ENCODE measurements at places on chromosomes 3 and 15.
A peak's percentile ranks its signal among the peaks of the same experiment; 100 is the strongest.

DNA sequence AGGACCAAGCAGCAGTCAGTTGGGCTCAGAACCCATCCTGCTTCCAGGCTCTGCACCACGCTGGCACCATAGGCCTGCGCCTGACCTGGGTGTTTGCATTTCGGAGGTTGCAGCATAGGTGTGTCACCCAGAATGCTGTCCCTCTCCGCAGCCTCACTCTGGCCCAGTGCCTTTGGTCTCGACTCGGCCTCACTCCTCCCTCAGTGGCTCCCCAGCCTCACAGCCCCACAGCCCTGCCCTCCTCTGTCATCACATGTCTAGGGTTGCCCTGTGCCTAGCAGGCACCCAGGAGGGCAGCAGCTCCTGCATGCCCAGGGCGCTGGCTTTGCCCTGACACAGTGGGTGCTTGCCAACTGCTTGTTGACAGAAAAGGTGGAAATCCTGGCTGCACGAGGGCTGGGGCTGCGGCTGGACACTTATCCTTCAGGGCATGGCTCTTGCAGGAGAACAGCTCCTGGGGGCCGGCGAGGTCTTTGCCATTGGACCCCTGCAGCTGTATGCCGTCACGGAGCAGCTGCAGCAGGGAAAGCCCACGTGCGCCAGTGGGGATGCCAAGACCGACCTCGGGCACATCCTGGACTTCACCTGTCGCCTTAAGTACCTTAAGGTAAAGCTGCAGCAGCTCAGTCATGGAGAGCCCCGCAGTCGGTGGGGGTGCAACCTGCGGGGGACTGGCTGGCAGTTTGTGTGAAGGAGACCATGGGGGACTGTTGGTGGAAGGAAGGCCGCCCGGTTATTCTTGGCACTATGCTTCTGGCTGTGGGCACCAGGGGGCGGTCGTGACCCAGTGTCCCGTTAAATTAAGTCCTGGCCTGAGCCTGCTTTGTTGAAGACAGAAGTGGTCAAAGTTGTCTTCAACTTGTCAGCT is 16.2 kb downstream of the NISCH start:
- DNase-seq = no peak

DNA sequence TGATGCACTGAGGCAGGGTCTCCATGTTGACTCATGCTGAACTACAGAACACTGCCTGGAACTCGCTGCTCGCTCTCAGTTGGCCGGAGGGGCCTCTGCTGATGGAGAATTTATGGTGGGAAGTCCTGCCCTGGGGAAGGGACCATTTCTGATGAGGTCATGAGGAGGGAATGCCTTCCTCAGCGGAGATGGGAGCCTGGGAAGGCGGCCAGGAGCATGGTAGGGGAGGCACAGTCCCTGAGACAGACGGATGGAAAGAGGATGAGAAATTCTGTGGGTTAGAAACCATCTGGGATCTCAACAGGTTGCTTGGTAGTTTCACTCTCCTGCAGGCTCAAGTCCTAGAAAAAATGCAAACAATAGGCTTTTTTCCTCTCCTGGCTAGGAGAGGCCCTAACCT is 56.8 kb upstream of the TPM1 start:
- no peak for DNase-seq

DNA sequence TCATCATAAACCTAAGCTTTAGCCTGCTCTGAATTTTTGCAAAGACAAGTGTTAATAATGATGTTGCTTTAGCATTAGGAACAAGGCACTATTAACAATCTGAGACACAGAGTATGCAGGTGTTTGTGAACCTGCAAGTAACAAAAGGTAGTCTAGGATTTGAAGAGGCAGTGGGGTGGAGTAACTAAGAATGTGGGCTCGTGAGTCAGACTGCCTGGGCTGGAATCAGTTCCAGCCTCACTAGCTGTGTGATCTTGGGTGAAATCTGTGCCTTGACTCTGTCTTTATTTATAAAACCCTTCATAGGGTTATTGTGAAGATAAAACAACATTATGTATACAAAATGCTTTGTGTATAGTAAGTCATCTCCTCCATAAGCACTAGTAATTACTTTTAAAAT is 610.6 kb upstream of the CFAP20DC start:
- no peak for DNase-seq

- no peak for DNase-seq
Observed at GRCh38 chr3:189169728-189170127, 2.0 kb upstream of the TPRG1 start.

GRCh38 chr15:32904448-32904847 is 186.6 kb downstream of the GREM1 start:
- no peak for DNase-seq

DNA sequence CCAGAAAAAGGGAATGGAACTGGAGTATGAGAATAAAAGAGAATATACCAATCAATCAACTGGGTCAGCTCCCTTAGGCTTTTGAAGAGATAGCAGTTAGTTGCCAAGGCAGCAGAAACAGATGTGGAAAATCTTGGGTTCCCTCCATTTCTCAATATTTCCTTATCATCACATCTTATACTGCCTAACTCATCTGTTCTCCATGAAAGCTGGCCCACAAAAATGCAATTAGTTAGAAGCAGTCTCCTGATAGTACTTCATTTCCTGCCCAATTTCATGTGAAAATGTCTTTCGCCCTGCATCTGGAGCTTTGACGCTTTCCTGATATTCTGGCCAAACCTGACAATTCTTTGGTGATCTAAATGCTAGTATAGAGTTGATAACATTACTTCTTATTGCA is 30.1 kb upstream of the SPTSSB start:
- DNase-seq = no peak

GRCh38 chr3:17110660-17111396 is 226.1 kb downstream of the PLCL2 start:
- no peak for DNase-seq

DNA sequence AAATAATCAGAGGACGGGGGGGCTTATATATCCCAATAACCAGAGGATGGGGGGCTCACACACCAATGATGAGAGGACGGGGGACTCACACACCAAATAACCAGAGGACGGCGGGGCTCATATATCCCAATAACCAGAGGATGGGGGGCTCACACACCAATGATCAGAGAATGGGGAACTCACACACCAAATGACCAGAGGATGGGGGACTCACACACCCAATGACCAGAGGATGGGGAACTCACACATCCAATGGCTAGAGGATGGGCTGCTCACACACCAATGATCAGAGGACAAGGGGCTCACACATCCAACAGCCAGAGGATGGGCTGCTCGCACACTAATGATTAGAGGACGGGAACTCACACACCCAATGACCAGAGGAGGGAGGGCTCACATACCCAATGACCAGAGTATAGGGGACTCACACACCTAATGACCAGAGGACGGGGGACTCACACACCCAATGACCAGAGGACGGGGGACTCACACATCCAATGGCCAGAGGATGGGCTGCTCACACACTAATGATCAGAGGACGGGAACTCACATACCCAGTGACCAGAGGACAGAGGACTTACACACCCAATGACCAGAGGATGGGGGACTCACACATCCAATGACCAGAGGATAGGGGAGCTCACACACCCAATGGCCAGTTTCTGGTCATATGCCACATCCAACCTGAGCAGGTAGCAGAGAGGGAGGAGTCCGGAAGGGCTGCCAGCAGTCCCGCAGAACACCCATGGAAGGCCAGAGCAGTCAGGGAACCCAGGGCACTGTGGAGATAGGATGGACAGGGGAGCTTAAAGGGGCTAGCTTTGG is 10.6 kb downstream of the RAB6B start:
- DNase-seq = no peak

DNA sequence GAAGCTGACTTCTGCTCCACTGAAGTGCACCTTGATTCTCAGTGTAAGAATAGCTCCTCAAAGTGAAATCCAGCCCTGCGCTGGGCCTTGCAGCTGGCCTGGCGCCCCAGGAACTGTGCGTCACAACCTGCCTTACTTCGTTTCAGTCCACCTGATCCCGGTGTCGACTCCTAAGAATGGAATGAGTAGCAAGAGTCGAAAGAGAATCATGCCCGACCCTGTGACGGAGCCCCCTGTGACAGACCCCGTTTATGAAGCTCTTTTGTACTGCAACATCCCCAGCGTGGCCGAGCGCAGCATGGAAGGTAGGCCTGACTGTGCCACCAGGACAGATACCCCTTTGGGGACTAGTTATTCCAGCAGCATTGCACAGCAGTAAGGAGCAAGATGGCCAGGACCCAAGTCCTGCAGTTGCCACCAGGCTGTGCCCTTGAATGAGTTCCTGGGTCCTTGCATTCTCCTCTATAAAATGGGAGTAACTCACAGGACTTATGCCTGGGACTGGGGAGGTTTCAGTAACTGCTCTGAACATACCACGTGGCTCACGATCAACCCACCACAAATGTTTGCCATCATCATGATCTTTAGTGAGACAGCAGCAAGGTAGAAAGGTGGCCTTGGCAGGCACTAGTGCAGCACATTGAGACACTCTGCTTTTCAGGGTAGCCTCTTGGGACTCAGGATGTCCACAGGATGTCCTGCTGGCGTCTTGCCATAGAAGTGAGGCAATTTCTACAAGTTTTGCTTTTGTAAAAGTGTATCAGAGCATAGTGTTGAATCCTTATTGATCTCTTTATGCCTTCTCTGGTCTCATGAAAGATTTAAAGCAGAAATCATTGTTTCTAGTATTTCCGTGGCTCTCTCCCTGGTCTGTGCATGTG is 46.8 kb downstream of the PXYLP1 start:
- DNase-seq = no peak

GRCh38 chr15:61393949-61394348 is 164.8 kb upstream of the RORA start:
- no peak for DNase-seq

GRCh38 chr15:70060993-70061305 is 36.8 kb downstream of the TLE3 start:
- DNase-seq = no peak

DNA sequence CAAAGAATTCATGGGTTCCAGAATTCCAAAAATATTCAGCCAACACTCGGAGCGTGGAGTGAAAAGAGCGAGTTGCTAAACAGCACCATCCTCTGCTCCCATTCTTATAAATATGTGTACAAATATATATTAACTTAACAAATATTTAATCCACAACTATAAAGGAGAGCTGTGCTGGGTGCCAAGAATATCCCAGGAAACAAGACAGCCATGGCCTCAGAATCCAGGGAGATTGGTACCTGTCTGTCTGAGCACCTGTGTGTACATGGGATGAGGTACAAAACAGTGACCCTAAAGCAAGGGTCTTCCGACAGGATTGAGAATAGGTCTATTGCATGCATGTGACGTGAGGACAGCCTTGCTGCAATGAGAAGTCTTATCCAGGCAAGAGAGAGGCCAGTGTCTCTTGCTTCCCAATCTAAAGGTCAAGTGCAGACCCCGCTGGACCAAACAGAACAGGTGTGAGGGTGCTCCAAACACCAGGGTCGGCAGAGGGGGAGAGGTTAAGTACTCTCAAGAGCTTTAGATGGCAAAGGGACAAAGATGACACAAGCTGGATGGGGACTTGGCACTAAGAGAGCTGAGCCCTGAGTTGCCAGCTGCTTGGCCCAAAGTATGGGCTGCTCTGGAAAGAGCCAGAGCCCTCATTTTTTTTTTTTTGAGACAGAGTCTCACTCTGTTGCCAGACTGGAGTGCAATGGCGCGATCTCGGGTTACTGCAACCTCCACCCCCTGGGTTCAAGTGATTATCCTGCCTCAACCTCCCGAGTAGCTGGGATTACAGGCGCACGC is 36.2 kb downstream of the HOMER2 start:
- no peak for DNase-seq

DNA sequence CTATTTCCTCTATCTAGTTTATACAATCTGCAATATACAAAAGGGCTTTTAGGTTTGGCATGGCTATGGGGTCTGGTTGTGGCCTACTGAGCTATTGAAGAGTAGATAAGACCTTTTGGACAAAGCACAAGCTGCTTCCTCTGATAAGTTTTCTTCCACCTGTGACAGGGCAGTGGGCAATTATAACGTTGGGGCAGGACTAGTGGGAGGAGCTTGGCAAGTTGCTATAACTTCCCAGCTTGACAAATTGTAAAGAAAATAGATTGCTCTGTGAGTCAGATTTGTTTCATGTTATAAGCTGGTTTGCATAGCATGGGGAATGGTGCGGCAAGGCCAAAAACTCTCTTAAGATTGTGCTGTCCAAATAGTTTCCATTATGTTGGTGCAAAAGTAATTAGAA is 64.9 kb downstream of the SLC7A14 start:
- peak; percentile 82 for DNase-seq

DNA sequence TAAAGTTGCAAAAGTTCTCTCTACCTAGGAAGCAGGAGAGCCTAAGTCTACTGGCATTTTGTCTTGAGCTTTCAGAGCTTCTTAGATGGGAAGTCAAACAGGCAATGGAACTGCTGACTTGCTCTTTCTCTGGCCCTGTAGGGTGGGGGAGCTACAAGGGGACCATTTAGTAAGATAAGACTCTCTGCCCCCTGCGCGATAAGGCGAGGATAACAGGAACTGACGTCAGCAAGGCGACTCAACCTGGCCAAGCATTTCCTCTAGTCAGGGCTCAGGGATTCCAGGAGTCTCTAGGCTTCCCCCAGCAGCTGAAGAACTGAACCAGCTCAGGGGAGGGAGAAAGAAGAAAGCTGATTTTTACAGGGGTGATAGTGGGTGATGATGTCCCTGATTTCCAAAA is 5.8 kb downstream of the RARB start:
- no peak for DNase-seq

DNA sequence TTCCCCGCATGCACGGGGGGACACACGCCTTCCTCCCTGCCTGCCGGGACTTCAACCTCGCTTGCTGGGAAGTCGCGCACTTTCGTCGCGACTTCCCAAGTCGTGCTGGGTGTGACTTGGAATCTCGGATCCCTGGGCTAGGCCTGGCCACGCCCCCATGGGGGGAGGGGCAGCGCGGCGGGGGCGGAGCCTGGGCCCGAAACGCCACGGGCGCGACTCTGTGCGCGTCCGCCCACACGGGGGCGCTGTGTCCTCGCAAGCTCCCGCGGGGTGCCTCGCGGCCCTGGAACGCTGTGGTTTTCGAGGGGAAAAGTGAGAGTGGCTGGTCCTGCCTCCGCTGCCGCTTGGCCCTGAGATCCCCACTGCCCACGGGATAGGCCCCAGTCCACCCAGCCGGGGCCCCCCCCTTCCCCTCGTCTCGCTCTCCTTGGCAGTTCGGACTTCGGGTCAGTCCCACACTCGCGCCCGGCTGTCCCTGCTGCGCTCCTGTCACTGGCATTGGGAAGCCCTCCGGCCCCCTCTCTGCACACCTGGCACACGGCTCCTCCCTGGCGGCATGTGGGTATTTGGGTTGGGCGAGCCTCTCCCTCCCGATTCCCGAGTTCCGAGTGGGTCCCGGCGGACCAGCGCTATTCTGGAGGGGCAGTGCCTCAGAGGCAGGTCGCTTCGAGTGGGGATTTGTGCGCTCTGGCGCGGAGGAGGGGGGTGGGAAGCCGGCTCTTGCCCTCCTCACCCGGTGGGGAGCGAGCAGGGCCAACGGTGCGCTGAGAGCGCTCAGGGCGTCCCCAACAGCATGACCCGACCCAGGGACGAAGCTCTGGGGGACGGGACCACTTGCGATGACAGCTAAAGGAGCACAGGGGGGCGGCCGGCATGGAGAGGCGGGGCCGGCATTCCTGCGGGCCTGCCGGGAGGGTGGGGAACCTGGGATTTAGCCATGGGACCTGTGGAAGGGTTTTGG is 23.6 kb downstream of the SEC61A1 start:
- peak; percentile 81 for DNase-seq

GRCh38 chr3:29152379-29152778 is 128.5 kb upstream of the RBMS3 start:
- no peak for DNase-seq
